ENCODE measurements at places on chromosomes 12 and 14.
A peak's percentile ranks its signal among the peaks of the same experiment; 100 is the strongest.

DNA sequence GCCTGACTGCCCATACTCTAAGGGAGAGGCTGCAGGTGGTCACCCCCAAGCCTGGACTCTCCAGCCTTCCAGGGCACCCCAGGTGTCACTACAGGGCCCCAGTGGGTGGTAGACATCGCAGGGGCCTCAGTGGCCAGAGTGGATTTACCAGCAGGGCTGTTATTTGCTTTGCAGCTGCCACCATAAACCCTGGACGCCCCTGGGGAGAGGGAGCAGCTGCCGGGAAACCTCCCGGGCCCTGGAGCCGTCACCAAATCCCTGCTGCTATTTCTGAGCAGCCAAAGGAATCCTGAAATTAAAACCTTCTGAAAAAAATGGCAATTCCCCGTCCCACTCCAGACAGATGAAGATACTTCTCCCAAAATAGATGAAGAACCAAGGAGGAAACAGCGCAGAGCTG is 13.9 kb downstream of the TMEM119 start:
- no peak for DNase-seq

DNA sequence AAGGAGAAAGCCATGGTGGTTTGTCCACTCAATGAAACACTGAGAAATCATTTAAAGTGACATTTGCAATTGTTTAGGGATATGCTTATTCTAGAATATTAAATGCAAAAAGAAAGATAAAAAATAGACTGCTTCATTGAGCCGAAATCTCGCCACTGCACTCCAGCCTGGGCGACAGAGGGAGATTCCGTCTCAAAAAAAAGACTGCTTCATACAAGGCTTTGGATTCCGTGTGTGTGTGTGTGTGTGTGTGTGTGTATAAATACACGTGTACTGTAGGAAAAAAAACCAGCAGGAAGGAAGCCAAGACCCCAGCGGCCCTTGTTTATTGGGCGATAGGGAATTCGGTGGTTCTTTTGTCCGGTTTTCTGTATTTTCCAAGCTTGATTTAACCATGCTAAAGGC is 3.2 kb upstream of the ZNF839 start:
- DNase-seq = no peak

DNA sequence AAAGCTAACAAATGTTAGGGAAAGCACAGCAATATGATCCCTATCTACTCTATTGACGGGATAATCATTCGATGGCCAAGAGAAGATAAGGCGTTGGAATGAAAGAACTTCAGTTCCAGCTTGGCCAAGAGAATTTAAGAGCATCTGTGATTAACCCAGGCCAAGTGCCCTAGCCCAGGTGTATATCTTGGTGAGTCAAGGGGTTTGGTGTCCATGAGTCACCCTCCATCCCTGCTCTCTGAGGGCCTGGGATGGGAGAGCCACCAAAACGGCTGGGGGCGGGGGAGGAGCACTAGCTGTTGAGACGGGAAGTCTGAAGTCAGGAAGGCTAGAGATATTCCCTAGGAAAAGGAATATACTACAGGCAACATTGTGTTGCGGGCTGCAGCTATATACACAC is 13.0 kb downstream of the TBPL2 start:
- no peak for DNase-seq

DNA sequence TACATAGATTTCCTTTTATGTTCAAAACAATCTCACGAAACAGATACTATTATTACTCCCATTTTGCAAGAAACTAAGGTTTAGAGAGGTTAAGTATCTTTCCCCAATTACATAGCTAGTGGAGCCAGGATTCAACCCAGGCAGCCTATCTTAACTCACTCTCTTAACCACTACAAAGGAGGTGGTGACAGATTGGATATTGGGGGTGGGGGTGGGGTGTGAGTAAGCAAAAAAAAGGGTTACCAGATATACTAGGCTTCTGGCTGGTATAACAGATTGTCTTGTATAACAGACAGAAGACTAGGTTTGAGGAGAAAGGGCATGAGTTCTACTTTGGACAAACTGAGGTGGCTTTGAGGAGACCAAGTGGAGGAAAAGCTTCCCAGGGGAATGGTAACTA is 2.1 kb downstream of the GMFB start:
- DNase-seq = no peak

DNA sequence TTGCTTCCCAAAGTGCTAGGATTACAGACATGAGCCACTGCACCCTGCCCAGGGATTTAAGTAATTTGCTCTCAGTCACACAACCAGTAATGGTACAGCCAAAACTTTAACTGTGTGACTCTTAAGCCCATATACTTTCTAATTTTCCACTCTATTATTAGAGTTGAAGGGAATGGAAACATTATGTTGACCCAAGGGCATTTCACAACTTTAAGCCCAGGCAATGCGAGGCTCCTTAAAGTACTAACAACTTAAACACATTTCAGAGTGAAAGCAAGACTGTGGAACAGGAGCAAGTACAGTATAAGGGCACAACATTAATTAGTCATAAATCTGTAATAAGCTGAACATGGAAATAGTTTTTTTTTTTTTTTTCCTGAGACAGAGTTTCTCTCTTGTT is 39.8 kb downstream of the BAZ1A start:
- no peak for DNase-seq

DNA sequence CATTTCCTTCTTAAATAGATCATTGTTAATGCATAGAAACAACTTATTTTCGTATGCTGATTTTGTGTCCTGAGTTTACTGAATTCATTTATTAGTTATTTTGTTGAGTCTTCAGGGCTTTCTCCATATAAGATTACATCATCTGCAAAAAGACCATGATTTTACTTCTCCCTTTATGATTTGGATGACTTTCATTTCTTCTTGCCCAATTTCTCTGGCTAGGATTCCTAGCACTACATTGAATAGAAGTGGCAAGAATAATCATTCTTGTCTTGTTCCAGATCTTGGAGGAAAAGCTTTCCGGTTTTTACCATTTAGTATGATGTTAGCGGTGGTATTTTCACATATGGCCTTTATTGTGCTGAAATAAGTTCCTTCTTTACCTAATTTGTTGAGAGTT is 303.0 kb upstream of the RTL1 start:
- DNase-seq = no peak

- no peak for DNase-seq
Measured at GRCh38 chr12:3329361-3329760, 161.6 kb upstream of the PRMT8 start.

- DNase-seq = no peak
Measured at GRCh38 chr12:132173135-132174014, 29.1 kb downstream of the NOC4L start.

- DNase-seq = no peak
Measured at GRCh38 chr12:121871467-121871866, 12.8 kb upstream of the HPD start.

GRCh38 chr12:5627053-5627630 is 195.2 kb downstream of the NTF3 start:
- no peak for DNase-seq

- DNase-seq = no peak
Measured at GRCh38 chr12:105522166-105522825, 191.8 kb downstream of the C12orf75 start.

GRCh38 chr12:51777973-51778372 is 70.5 kb downstream of the FIGNL2 start:
- no peak for DNase-seq

DNA sequence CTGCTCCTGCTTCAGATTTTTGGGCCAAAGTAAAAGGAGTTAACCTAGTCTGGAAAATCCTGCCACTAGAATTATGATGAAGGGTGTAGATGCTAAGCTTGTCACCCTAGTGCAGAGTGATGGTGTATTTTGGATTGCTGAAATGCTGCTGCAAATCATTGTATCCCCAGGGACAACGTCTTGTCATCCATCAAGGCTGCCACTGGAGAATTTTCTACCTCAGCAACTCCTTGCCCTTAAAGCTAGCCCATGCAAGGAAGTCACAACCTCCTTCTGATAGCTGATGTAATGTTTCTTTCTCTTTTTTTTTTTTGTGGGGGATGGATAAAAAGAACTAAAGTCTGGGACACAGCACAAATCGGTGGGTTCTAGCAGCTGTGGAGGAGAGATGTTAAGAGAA is 139.4 kb upstream of the FRMD6 start:
- no peak for DNase-seq

GRCh38 chr12:71581206-71581605 is 82.4 kb downstream of the ZFC3H1 start:
- DNase-seq = no peak

DNA sequence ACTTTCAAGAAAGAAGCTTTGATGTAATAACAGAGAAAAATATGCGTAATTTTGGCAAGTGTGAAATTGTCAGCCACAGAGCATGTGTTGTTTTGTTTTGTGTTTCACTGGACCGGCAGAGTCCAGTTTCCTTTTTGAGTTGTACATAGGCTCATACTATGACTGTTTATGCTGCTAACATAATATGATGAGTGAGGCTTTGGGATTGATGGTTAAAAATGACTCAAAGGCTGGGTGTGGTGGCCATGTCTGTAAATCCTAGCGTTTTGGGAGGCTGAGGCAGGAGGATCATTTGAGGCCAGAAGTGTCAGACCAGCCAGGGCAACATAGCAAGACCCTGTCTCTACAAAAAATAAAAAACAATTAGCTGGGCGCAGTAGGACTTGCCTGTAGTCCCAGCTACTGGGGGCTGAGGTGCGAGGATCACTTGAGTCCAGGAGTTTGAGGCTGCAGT is 487.9 kb downstream of the PCNX1 start:
- no peak for DNase-seq

GRCh38 chr14:103436533-103436932 is 51.3 kb downstream of the MARK3 start:
- no peak for DNase-seq

DNA sequence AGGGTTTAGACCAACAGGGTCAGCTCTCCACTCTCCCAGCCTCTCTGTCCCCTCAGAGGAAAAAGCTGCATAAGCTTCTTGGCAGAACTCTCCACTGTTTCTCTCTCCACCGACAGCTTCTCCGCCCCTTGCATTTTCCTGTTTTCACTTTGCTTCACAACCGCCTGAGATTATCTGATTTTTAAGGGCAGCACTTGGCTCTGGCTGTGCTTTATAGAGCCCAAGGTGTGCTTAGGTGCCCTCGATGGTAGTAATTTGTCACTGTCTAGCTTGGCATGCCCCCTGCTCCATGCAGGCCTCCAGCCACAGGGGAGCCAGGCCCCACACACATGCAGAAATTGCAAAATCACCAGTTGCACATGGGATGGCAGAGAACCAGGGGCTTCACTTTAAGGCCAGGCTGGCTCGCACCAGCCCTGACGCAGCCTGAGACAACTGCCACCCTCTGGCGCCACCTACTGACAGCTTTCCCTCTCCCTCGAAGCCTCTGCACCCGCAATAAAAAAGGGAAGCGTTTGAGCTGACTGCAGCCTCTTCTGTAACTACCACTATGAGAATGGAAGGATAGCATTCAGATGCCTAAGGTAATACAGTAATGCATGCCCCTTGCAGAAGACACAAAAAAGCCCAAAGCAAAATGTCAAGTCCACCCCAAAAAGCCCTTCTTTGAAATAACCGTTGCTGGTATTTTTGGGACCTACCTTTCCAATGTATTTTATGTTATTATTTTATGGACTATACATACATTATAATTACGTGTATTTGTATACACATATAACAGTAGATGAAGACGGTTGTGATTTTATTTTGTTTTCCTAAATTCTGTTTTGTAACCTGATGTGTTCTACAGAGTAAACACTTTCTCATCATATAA is 32.0 kb upstream of the RIMBP2 start:
- DNase-seq = peak; percentile 41

All from activated T-helper 1 cell treated with anti-CD3 and anti-CD28 coated beads, Interleukin-2, amount 50 U/mL, for 16 hours (primary cell).